ENCODE measurements at places on chromosomes 16 and 17.

- DNase-seq: no peak
Observed at GRCh38 chr17:37094391-37094790, 145.6 kb downstream of the AATF start.

DNA sequence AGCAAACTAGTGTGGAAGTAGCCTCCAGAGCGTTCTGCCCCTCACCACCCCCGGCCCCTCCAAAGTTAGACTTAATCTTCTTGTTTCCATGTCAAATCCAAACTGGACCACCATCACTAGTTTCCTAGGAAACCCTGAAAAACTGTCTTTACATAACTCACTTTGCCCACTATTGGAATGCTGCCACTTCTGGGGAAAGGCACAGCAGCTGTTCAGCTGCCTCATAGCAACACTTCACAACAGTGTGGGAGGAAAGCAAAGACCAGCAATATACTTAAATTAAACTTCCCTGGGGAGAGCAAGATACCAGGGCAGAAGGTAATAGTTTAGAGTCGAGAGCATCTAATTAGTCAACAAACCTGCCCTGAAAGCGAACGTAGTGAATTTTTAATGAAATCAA lies 452.2 kb downstream of the KCNJ2 start:
- DNase-seq: no peak

DNA sequence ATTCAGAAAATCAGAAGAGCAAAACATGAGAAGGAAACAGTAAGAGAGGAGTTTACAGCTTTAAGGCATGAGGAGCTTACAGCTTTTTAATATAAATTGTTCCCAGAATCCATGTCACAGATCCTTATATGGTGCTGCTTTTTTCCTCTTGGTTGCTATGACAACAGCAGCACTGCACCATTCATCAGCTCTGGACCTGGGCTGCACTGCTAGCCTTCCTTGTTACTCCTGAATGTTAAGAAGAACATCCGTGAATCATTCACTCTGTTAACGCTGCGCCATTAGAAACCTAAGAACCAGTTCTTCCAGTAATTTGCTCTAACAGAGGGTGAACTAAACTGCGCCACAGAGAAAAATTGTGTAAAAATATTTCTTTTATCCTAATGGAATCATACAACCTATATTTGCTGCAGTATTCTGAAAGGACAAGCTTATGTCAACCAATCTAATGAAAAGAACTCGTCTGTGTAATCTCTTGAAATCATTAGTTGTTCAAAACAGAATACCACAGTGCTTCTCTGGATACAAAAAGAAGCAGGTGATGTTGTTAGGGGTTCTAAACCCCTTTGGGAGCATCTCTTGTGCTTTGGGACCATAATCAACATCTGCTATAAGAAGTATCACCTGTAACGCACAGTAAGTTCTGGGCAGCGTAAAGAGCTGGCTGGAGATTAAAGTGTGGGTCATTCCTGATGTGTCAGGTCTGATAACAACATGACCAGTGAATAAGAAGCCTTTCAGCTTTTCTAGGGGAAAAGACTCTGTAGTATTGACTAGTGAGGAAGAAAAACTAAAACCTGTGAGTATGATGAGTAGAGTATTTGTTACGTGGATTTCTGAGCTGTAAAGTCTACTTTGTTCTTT lies 151.2 kb downstream of the TANC2 start:
- no peak for DNase-seq

- no peak for DNase-seq
Observed at GRCh38 chr17:15233022-15233805, 31.9 kb downstream of the PMP22 start.

DNA sequence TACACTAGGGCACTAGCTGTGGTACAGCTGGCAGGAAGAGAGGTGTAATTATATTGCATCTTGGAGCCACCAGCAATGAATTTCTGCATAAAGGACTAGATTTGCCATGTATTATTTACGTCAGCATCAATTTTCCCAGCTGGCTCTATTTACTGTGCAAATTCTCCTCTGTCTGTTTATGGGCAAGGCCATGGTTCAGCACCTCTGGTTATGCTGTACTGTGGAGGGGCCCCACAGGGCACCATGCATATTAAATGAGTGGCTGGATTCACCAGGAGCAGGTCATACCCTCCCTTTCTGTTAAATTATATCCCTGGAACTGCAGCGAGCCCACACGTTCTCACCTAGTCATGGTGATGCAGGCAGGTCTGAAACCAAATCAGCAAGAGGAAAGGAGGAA lies 19.8 kb downstream of the RAD51D start:
- no peak for DNase-seq

DNA sequence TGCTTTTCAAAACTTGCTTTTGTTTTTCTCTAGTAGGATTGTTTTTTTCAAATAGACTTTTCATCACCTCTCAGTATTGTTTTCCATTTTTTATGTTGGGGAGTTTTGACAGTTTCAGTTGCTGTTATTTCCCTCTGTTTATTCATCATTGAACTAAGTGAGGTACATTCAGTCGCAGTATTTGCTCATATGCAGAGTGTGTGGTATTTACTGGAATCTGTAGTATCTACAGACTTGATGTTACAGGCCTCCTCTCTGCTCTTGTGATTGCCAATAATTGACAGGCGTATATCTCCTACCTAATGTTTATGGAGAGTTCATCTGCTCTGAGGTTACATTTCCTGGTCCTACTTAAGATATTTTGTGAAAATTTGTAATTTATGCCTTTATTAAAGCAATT lies 49.6 kb downstream of the COX10 start:
- no peak for DNase-seq

DNA sequence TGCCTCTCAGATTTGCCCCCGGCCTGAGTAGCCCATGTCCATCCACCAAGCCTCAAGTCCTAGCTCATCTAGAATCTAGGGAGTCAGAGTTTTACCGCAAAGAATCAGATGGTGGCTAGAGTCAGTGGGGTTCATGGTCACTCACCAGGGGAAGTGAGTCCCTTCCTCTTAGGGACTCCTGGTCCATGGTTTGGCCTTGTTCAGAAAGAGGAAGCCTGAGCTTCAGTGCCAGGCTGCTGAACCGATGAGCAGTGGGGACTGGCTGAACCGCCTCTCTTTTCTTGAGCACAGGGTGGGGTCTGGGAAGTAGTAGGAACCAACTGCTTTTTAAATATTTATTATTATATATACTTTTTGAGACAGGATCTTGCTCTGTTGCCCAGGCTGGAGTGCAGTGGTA lies 160.3 kb downstream of the NTN1 start:
- DNase-seq: no peak

DNA sequence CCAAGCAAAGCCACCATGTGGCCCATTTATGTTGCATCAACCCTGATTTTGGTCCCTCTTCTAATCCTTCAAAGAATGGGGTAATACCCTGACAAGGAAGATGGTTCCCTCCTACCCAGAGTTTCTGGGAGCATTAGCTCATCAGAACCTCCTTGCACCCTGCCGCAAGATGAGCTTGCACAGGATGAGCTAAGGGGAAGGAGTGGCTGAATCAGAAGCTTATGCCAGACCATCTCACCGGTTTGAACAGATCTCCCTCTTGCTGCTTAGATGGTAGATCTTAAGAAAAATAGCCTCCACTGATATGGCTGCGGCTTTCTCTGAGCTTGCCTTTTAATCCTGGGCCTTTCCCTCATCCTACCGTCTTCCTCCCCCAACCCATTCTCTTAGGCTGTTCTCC lies 175.1 kb downstream of the SOX9 start:
- DNase-seq: no peak

GRCh38 chr16:495127-495748 lies 32.3 kb upstream of the CAPN15 start:
- DNase-seq: no peak

GRCh38 chr17:930258-930657 lies 49.3 kb downstream of the NXN start:
- DNase-seq: no peak

DNA sequence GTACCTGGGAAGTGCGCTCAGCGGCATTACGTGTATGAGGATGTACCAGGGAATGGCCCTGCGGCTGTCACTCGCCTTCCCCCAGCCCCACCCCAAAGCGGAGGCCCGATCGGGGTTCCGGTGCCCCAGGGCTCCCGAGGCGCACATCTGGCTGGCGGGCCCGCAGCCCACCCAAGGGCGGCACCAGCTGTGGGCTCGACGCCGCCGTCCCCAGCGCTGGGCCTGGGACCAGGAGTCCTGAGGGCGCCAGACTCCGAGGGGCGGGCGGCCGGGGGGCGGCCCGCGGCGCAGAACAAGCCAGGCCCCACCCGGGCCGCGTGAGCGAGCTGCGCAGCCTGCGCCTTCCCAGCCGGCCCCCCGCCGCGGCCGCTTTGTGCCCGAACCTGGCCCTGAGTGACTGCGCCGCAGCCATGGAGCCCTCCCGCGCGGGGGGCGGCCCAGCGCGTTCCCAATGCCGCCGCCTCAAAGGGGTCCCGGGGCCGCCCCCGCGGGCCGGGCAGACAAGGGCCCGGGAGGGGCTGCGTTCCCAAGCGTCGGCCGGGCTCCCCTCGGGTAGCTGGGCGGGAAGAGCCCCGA lies 17.4 kb downstream of the ZNF423 start:
- DNase-seq: no peak

DNA sequence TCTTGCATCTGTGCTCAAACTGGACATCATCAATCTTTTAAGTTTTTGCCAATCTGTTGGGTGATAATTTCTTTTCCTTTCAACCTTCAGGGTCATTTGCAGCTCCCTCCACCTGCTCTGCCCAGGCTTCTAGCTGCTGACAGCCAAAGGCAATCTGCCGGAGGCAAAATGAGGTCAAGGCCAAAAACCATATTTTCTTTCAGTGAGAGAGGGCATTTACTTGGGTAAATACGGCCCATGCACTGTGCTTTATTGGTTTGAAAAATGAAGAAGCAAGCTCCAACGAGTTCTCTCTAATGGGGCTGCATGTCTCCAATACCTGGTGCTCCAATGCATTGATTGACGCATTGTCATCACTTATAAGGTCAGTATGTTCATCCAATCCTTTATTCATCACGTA lies 23.1 kb downstream of the RBFOX1 start:
- no peak for DNase-seq

GRCh38 chr17:78500806-78501205 lies 76.4 kb downstream of the DNAH17 start:
- no peak for DNase-seq

GRCh38 chr17:32355649-32356377 lies 5.9 kb downstream of the ZNF207 start:
- DNase-seq: no peak

GRCh38 chr16:75012380-75013081 lies 13.7 kb downstream of the ZNRF1 start:
- DNase-seq: peak; percentile 2

DNA sequence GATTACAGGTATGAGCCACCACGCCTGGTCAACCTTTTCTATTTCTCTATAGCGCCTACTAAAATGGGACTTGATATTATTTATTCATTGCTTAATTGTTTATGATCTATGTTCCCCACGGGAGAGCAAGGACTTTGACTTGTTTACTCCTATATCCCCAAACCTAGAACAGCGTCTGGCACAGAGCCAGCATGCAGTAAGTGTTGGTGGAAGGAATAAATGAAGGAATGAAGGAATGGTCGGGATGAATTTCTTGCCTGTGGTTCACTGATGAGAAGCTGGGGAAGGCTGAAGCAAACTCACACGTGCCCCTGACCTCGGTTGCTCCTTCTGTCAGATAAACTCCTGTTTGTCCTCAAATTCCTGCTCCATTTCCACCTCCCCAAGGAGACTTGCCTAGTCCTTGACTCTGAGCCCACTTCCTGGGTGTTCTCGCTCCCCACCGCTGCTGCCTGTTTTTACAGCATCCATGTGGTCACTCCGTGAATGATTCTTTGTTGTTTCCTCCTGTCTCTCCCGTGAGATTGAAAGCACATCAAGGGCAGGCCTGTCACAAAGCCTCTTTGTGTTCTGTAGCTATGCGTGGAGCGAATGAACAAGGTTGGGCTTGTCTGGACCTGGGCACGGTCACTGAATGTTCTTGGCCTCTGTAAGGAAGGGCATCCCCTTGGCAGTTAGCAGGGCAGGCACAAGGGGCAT lies 17.3 kb downstream of the C17orf100 start:
- DNase-seq: no peak

GRCh38 chr17:70109497-70109896 lies 34.5 kb downstream of the KCNJ16 start:
- no peak for DNase-seq

DNA sequence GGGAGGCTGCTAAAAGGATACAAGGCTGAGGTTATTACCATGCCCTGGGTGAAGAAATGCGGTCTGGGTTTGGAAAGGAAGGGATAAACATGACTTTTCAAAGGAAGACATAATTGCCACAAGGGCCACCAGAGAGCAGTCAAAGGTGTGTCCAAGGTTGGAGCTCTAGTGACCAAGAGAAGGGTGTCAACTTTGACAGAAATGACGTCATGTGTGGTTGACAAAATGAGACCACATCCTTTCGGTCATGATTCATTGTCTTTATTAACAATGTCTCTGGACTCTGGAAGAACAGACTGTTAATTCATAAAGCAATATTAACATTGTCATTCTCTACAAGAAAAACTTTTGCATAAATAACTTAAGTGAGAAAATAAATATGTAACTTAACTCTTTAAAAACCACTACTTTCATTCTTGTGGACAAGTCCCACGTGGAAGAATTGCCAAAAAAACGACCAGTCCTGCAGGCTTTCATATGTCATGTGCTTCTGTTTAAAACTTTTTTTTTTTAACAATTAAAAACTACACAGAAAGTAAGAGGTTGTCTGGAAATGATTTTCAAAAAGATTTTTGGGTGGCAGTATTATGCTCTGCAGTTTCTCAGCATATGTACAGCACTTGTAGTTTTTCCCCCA lies 5.0 kb downstream of the SOST start:
- no peak for DNase-seq

DNA sequence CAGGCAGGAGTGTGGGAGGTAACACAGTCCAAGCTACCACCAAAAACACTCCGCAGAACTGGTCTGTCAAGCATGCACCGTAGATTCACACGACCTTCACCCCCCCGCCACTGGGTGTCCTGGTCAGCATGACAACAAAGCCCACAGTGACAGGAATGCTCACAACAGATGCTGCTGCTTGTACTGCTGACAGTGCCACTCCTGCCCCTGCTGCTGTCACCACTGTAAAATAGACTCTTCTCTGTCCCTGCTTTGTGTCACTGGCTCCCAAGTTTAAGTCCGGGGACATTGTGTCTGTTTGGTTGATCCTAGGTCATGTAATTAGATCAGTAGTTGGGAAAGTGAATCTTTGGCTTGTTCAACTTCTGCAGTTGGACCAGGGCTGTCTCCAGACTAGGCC lies 7.0 kb upstream of the ODF4 start:
- no peak for DNase-seq

DNA sequence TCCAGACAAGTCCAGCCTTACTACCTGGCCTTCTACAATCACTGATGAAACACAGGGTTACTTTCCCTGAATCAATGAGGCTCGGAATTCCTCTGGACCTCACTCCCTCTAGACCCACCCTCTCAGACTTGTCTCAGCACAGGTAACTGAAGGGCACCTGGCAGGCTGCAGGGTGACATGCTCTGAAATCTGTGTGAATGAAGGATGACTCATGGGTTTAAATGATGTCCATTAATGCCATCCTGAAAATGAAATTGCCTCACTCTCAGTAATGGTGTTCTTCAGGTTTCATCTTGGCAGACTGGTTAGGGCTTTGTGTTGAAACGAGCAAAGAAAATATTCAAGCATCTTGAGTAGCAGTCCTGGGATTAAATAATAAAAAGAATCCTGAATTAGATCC lies 134.4 kb downstream of the MAF start:
- DNase-seq: no peak
